ENCODE measurements at places on chromosomes 6 and 20.

GRCh38 chr6:152720974-152721373 is 23.3 kb downstream of the MYCT1 start:
- no peak for DNase-seq

- DNase-seq = no peak
These were observed 8.1 kb upstream of the CSE1L start for GRCh38 chr20:49037962-49038387.

GRCh38 chr6:116763906-116764628 is 1.5 kb downstream of the FAM162B start:
- DNase-seq = no peak

DNA sequence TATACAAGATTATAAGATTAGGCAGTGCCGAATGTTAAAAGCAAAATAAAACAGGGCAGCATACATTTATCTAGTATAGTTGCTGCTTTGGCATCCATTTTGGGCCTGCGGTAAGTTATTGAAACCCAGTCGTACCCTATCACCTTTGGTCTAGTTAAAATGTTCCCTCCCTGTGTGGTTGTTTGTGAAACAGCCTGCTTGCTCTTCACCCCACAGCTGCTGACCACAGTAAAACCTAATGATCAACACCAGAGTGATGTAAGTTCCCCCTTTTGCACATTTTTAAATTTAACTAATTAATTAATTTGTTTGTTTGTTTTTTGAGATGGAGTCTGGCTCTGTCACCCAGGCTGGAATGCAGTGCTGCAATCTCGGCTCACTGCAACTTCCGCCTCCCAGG is 50.3 kb upstream of the TXNDC5 start:
- no peak for DNase-seq

GRCh38 chr6:54327631-54328030 is 19.4 kb downstream of the TINAG start:
- DNase-seq = no peak

GRCh38 chr20:37890643-37891042 is 12.3 kb upstream of the VSTM2L start:
- no peak for DNase-seq

GRCh38 chr6:104585646-104586045 is 274.1 kb downstream of the HACE1 start:
- no peak for DNase-seq

DNA sequence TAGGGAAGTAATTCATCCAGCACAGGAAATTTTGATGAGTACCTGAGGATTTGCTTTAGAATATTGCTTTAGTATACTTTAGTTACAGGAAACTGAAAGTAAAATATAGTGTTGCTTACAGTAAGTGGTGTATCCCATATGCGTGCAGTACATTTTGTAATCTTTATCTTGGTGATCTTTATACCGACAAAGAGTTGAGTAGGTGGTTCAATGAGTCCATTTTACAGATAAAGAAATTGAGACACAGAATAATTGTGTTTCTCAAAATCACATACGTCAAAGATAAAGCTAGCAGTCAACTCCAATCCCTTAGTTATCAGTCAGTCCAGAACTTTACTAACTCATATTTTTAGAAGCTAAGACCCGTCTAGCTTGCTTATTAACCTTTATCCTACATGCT is 65.8 kb upstream of the E2F3 start:
- DNase-seq = no peak

- DNase-seq = no peak
These were observed 304.7 kb downstream of the SOX4 start for GRCh38 chr6:21898107-21898796.

GRCh38 chr20:62234339-62234738 is 4.0 kb upstream of the OSBPL2 start:
- DNase-seq = no peak

DNA sequence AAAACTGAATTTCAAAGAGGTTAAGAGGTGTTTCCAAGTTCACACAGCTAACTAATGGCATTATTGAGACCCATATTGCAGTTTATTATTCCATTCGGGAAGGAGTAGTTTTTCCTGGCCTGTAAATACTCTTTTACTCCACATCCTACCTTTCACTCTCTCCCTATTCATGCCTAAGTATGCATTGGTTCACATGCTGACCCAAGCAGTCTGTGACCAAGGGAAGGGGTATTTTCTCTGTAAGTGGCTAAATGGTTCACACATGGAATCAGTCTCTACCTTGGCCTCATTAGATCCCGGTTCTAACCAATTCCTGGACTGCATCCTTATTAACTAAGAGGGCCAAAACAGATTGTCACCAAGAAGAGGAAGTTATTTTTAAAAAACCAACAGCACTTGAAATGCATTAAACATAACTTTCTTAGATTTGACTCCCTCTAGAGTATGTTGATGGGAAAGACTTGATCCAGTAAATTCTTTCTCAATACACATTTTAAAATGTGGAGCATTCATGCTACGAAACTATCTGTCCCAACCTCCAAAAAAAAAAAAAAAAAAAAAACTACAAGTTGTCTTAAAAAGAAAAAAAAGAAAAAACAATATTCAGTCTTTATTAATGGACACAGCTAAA is 17.8 kb upstream of the RSPO3 start:
- DNase-seq = no peak

DNA sequence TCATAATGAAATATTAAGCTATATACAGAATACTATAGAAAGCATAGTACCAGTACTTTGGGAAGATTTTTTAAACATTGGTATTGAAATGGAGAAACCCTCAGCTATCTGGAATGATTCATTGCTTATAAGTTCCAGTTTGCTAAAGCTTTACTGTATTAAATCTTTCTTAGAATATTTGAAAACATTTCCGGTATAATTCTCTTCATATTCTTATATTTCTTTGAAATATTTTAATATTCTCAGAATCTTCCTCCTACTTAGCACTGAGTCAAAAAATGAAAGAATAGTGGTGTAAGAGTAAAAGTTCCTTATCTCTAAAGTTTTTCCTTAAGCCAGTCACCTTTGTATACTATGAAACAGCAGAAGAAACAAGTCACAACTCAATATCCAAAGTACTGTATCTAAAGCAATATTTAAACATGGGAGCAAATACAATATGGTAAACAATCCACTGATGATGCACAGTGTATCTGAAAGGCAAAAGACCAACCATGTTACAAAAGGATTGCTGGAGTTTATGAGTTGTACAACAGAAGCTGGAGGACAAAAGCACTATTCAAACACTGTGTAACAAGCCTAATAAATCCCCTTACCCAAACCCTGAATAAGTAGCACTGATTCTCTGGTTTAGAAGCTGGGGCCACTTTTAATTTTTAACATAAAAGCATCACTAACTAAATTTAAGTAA is 102.1 kb downstream of the PRDM1 start:
- DNase-seq = no peak

GRCh38 chr6:110360676-110361075 is 2.5 kb upstream of the METTL24 start:
- no peak for DNase-seq

DNA sequence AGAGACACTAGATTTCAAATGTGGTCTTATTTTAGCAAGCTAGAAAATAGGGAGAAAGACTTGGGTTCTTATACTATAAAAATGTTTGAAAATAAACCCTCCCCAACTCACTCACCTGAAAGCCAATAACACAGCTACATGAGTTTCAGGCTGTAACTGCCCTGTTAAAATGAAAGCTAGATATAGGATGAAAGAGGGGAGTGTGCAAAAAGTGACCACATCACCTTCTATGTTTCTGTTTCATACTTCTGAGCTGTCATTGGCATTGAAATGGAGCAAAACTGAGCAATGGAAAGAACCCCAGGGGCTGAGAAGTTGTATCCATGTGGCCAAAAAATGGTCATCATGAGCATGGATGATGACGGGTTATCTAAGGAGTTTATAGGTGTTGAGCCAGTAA is 148.1 kb upstream of the TENT5A start:
- DNase-seq = no peak

- DNase-seq = no peak
These were observed 341.8 kb downstream of the CDKAL1 start for GRCh38 chr6:20876036-20876435.

- DNase-seq = no peak
These were observed 24.3 kb upstream of the IL17A start for GRCh38 chr6:52161689-52162438.

- no peak for DNase-seq
These were observed 4.6 kb downstream of the SMIM29 start for GRCh38 chr6:34243901-34244884.

DNA sequence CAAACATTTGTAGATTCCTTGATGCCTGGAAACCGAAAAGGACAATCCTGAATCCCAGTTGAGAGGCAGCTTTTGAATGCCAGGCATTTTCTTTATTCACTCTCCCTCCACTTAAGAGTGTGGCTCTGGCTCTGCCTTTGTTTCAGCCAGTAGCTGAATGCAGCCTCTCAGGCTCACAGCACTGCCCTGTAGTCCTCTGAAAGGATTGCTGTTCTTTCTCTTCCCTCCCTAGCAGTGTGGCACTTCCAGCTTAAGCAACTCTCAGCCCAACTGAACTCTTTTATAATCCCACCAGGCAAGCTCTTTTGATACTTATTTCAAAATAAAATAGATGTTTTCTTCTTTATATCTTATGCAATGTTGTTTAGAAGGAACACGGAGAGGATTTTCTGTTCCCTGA is 415.6 kb downstream of the GJA1 start:
- DNase-seq = no peak

DNA sequence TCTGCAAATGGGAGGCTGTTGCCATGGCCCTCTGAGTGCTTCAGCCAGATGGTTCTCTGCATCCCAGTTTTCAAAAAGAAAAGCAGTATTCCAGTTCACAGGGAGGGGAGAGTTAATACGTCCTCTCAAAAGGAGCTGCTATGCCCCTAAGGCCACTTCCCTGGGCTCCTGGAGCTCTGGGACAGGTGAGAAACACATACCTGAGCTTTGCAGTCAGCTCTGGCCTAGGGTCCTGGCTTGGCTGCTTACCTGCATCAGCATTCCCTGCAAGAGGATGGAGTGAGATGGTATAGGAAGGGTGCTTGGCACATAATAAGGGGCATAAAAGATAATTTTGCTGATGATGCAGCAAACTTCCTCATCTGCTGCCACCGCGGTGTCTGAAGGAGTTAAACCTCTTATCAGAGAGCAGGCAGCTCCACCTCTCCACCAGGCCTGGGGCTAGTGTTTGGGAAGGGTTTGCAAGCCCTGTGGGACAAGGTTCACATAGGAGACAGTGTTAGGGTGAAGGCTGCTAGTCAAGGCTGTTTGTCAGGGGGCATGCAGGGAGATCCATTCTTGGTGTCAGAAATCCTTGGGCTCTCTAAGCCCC is 62.7 kb downstream of the SLC24A3 start:
- DNase-seq = no peak

DNA sequence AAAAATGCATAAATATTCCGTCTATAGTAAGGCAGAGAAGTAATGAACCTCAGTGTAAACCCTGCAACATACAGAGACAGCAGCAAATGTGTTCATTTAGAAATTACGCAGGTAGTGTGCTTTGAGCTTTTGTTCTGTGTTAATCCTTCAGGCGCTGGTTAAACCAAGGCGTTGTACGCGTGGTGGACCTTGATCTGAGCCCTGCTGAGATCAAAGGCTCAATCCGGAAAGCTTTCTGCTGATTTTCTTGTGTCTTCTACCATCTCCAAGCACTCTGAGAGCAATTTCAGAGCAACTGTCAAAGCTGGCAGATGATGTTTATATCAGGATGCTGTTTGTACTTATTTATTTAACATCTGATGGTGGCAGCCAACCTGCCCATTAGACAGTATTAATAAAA is 382.8 kb downstream of the CDH26 start:
- DNase-seq = no peak

DNA sequence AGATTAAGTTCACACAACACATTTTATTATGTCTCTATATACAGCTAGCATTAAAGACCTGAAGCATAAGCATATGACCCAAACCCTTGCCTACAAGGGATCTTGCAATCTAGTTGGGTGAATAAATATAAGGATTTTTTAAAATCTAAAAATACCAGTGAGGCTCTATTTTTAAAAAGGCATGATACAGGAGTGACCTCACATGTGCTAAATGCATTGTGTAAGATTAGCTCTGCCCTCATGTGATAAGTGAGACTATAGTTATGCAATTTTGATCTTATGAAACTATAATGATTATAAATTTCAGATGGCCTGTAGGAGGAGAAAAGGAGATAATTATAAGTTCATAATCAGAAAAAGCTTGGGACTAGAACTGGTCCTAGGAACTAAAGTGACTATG is 451.0 kb upstream of the MAN1A1 start:
- no peak for DNase-seq

- no peak for DNase-seq
These were observed 217.6 kb upstream of the PDE10A start for GRCh38 chr6:165880686-165881085.

GRCh38 chr20:8423482-8423881 is 291.4 kb downstream of the PLCB1 start:
- DNase-seq = no peak

- DNase-seq = no peak
These were observed 53.1 kb downstream of the MAFB start for GRCh38 chr20:40635971-40636370.

DNA sequence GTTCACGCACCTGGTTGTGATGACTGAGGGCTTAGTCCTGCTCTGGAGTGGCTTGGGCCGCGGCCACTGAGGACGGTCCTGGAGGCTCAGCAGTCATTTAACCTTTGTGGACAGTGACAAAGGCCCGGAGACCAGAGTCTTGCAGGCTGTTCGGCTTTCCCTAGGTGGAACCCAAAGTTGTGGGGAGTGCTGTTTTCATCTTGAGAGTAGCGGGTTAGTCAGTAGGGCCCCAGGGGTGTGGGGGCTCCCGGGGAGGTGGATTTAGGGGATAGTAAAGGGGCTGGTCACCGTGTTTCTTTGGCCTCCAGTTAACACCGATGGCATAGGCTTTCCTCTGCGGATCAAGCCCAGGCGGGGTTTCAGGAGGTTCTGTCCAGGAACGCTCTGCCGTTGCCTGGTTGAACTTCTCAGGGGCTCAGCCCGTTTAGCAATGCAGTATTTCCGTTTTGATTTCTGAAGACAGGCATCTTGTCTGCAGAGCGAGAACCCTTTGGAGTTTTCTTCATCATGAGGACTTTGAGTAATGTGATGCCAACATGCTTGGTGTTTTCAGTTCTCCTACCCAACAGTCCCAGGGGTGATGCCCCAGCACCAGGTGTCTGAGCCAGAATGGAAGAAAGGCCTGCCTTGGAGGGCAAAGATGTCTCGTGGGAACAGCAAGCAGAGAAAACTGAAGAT is 31.8 kb downstream of the ZNF831 start:
- DNase-seq = no peak

GRCh38 chr6:26197933-26198721 is 110.9 kb downstream of the HFE start:
- no peak for DNase-seq

DNA sequence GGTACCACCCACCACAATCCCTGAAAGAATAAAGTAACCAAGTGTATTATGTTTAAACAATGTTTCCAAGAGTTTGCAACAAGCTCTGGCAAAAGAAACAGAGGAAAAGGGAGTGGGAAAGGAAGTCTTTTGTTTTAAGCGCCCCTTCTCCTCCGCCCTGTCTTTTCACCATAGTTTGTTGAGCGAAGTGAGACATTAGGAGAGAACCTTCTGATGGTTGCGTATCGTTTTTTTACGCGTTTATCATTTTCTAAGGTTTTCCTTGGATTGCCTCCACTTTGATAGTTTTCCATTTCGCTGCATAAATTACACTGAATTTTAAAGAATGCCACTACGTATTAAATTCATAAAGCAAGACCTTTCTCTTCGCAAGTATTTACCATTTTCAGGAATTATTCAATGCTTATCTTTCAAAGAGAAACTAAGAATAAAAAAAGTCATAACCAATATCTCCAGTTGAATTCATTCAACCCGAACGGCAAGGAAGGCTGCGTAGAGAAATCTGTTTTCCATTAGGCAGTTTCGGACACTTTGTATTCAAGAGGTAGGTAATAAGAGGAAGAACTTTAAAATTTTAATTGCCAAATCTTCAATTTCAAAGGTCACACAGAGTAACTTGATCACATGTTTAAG is 920 bp upstream of the EPHA7 start:
- no peak for DNase-seq

Data from D721Med (cell line).